ENCODE measurements at places on chromosomes 7 and 10. TPM values are rescaled to one million over a fixed set of nuclear protein-coding genes. Genes with fewer than 3 reads are reported as not detected.

The LGI1 gene
- total RNA-seq: not detected

The ATAD1 gene
- 62.9 TPM for total RNA-seq

The NPY4R gene
- 0.09 TPM for total RNA-seq

The RGR gene
- not detected for total RNA-seq

The CCDC172 gene
- not detected for total RNA-seq

The IL2RA gene
- total RNA-seq: not detected

The NOLC1 gene
- total RNA-seq: 87.7 TPM

The SLC13A4 gene
- total RNA-seq: not detected

The GIMAP6 gene
- not detected for total RNA-seq

The SLC39A12 gene
- not detected for total RNA-seq

The LEP gene
- not detected for total RNA-seq

The OPN1SW gene
- total RNA-seq: not detected

The ADK gene
- 52.5 TPM for total RNA-seq

The TMEM243 gene
- total RNA-seq: 22.8 TPM

The TFR2 gene
- total RNA-seq: not detected

The FAM25G gene
- not detected for total RNA-seq

The CPA4 gene
- total RNA-seq: 495 TPM

The STEAP4 gene
- total RNA-seq: 0.29 TPM

The CCL26 gene
- total RNA-seq: 1.7 TPM

The HOXA3 gene
- total RNA-seq: 0.41 TPM
